Stimulated activated CD8-positive, alpha-beta memory T cell treated with anti-CD3 and anti-CD28 coated beads, Interleukin-4, amount 100 ng/mL, for 1 hour (primary cell): ENCODE measurements at places on chromosomes 11 and 22.

DNA sequence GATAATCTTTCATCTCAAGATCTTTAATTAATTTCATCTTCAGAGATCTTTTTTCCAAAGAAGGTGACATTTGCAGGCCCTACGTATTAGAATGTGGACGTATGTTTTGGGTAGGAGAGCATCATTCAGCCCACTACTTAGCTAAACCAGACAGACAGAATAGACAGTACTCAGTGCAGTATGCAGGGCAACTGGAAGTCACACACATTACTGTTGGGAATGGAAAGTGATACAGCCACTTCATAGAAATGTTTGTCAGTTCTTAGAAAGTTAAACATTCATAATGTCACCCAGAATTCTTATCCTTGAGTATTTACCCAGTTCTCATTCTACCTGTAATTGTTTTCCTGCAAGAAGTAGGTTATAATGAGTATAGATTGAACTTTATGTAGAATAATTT is 102.9 kb downstream of the PPP6R3 start:
- DNase-seq: no peak

- DNase-seq: no peak
Measured at GRCh38 chr11:64000740-64001483, 14.7 kb downstream of the OTUB1 start.

DNA sequence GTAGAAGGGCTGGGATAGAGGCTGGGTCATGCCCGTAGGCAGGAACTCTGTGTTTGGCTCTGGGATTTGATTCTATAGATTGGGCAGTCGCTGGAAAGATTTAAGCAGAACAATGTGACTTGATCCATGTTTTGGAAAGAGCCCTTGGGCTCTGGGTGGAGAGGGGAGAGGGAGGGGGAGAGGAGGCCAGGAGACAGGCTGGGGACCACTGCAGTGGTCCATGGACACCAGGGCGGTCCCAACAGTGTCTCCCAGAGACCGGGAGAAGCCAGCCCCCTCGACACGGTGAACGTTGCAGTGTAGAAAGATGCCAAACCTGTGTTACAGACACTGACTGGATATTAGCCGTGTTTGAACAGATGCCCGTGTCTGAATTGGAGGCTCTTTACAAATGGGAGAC is 19.5 kb downstream of the PVALB start:
- DNase-seq: no peak

GRCh38 chr11:70498976-70499801 is 100.9 kb downstream of the CTTN start:
- DNase-seq: no peak

DNA sequence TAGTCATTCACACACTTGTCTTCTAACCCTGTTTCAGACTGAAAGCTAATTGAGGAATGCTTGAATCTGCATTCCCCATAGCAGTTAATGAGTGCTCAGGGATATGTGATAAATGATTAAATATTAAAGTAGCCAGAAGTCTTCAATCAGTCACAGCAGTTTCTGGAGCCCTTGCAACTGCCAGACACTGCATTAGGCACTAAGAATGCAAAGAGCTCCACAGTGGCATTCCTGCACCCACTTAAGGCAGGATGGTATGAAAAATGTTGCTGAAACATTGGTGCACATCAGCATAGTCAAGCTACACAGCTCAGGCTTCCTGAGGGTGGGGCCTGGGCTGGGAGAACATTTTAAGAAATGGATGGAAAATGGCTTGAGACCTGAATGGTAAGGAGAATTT is 6.5 kb downstream of the DTX4 start:
- no peak for DNase-seq

DNA sequence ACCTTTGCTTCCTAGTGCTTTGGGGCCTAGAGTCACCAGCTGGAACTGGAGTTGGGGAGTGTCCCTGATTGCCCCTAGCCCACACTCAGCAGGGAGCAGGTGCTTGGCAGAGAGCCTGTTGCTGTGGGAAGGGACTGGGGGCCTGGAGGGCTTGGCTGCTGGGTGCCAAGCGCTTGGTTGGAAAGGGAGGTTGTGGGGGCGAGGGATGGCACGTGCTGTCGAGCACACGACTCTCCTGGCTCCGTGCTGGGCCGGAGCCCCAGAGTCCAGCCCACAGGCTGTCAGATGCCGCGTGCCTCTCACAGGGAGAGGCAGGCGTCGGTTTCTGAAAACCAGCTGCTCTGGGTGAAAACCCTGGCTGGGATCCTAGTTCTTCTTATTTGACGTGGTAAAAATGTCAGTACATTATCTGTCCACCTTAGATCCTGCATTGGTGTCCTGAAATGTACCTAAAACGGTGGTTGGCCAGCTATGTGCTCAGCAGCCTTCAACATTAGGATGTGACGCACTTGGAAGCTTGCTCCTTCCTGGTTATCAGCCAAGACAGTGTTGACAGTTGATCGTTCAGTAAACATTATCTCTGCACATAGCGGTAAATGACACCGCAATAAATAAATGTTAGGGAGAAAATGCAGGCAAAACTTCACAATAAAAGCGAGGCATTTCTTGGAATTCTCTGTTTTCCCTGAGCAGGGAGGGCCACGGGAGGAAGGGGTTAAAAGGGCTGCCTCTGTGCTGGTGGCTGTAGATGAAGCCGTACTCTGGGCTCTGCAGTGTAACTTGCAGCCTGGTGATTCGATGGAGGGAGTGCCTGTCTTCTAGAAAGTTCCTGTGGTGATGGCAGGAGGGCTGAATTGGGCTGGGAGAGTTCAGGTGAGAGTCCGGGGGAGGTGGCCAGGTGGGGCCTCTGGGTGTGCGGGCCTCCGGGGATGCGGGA is 29.2 kb downstream of the GRAMD4 start:
- no peak for DNase-seq

- no peak for DNase-seq
Measured at GRCh38 chr22:42281284-42281683, 10.8 kb upstream of the TCF20 start.

GRCh38 chr11:64135711-64136110 is 30.2 kb downstream of the MACROD1 start:
- DNase-seq: no peak

DNA sequence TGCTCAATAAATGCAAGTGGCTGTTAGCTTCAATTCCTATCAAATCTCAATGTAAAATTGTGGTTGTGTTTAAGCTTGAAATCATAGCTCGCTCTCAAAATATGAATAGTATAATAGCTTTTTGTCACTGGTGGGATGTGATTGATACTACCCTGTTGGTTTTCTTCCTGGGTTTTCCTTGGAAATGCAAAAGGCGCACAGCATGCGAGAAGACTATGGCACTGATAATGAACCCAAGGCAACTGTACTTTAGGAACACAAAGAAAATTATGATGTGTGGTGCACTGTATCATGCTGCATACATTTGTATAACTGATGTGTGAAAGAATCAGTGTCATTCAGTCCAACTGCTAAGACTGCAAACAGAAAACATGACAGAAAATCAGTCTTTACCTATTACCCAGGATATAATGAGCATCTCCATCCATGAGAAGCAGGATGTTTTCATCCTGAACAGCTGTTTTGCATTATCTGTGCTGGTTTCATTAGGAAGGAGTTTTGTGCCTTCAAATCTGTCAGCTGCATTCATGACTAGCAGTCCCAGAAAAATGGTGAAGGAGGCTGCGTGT is 101.2 kb downstream of the TRPC6 start:
- DNase-seq: no peak

GRCh38 chr22:30375312-30375849 is 11.8 kb downstream of the RNF215 start:
- no peak for DNase-seq

DNA sequence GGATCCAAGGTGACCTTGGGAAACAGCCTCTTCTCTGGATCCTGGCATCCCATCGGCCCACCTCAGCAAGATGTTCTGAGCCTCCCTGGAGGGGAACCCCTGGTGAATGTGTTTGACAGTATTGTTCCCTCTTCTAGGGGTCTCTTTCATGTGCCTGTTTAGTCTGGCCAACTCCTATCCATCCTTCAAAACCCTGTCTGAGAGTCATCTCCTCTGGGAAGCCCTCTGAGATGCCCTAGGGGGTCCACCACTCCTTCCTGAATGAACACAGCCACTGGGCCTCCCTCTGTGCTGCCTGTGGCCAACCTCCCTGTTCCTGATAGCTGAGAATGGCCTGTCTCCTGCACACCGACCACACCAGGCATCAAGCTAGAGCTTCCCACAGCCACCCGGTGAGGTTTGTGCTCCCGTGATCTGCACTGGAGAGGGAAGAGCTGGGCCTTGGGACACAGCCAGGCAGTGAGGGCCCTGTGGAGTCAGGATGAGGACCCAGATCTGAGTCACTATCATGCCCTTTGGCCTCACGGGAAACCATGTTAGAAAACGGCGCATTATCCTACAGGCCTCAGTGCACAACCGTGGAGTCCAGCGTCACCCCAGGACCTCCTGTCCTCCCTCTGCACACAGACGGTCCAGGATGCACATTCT is 8.8 kb downstream of the WNT7B start:
- no peak for DNase-seq

- no peak for DNase-seq
Measured at GRCh38 chr11:18485913-18486528, 30.4 kb downstream of the LDHAL6A start.
